ENCODE measurements at places on chromosomes 7 and 10.

DNA sequence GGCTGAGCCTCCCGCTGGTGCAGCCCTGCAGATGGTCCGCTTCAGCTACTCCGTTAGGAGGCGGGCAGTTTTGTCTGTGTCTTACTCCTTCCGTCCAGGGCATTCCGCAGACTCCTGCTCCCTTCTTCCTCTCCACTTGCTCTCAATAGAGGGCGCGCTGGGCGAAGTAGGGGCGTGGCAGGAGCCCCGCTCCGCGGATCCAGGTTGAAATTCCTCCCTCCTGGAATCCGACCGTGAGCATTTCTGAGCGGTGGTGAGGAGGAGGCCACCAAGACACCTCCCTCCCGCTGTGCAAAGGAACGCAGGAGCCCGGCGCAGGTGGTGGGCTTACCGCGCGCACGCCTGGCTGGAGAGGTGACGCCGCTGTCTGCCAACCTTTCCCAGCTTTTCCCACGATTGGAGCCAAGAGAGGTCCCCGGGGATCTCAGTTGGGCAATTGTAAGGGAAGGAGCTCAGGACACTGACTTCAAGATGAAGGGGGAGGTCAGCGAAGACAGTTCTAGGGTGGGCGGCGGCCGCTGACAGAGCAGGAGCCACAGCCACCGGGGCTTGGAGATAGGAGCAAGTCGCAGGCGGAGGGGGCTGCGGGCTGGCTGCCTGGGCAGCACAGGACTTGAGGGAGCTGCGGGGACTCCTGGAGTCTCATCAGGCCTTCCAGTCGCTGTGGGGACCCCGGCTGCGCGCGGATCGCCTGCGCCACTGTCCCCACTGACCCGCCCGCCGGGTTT, 1011.3 kb downstream of the XPNPEP1 start:
- no peak for DNase-seq

DNA sequence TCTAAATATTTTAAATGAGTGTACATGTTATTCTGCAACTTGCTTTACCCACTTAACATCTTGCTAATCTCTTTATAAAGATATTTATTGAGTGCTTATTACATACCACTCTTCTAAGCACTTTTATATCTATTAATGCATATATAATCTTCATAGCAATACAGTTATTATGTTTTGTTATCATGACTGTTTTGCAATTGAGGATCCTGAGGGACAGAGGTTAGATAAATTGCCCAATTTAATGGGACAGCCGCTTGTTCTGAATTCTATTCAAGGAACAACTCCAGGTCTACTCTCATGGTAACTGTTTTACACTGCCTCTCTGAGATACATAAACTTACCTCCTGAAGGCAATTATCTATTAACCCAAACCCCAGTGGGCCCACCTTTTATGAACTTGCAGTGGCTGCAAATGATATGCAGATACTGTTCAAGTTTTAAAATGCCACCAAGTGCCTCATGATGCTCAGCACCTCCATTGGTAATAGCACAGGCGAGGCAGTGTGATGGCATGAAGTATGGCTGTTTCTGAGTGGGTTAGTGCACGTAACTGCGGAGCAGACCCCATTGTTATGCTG, 60.5 kb downstream of the PON1 start:
- no peak for DNase-seq

DNA sequence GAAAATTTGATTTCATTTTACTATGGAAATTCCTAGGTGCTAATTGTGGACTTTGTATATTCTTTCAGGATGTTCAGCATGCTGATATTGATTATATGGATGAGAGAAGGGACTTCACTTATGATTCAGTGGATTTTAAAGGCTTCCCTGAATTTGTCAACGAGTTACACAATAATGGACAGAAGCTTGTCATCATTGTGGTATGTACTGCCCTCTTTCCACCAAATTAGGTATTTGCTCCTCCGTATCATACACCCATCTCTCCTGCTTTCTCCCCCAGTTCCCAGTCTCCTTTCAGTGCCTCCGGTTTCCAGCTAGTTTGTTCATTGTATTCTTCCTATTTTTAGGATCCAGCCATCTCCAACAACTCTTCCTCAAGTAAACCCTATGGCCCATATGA, 34.6 kb downstream of the MGAM start:
- no peak for DNase-seq

GRCh38 chr10:92972066-92972870, 88.3 kb upstream of the CYP26C1 start:
- DNase-seq, result no peak

DNA sequence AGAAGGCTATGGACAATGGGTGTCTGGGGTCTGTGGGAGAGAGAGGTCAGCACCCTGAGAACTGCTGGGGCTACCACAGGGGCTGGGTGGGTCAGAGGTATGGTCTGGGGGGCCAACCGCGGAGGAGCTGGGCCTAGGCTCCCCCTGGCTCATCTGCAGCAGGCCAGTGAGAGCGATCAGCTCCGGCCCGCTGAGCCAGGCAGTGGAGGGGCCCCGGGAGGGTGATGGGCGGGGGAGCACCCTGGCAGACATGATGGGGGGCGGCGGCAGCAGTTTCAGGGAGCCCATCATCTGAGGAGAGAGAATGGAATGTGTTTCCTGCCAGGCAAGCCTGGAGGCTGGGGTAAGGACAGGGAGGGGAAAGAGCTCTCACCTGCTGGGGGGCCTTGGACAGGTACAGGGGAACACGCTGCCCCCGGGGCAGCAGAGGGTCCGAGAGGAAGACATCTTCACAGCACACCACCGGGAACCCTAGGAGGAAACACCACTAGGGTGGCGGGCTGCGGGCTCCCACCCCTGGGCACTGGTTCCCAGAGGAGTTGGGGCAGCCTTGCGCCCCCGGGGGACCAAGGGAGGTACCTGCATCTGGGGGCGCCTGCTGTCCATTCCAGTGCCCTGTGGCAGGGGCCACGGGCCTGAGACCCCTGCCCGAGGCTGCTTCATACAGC, 1.3 kb downstream of the SAP25 start:
- no peak for DNase-seq

DNA sequence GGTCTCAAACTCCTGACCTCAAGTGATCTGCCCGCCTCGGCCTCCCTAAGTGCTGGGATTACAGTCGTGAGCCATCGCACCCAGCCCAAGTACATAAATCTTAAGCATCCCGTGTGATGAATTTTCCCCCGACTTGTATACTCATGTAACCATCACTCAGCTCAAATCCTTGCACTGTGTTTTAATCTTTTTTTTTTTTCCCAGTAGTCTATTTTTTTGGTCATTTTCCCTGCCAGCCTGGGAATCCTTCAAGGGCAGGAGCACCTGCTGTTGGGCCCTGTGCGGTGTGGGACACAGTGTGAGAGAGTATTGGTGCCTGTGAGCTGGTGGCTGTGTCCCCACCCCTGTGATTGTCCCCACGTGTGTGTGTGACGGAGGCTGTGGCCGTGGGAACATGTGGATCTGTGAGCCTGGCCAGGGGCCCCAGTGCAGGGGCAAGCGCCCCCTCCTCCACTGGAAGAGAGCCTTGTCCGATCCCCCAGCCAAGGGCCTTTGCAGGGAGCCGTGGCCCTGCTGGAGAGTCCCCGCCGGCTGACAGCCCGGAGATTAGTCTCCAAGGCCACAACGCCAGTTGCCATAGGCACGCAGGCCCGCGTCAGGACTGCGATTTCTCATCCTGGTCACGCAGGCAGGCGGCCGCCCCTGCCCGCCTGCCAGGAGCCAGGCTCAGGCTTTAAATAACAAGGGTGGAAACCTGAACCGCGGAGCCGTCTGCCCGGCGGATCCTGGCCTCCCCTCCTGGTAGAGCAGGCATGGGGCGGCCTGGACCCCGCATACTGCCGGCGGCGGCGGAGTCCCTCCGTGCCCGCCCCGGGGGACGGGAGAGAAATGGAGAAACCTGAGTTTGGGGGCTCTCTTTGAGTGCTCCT, 26.5 kb downstream of the GTF2IRD1 start:
- DNase-seq, result no peak

GRCh38 chr7:114931656-114932011, 9.7 kb downstream of the MDFIC start:
- DNase-seq, result peak; percentile 47

DNA sequence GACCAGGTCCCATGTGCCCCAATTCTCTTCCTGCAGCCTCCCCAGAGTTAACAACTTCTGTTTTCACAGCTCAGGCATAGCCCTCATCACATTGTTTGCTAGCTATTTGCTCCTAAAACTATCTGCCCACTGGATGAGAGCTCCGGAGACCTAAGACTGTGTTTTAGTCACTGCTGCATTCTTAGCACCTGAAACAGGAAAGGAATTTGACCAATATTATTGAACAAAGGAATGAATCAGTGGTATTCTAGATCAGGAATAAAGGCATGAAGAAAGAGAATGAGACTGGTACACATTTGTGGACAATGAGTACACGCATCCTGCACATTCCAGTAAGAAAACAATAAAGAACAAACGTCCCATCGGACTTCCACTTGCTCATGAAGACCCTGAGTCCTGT, 54.8 kb downstream of the PPP1R17 start:
- no peak for DNase-seq

- no peak for DNase-seq
Measured at GRCh38 chr10:17475661-17476060, 21.3 kb upstream of the ST8SIA6 start.

- DNase-seq, result no peak
Measured at GRCh38 chr7:135672560-135673359, 10.4 kb downstream of the STMP1 start.

DNA sequence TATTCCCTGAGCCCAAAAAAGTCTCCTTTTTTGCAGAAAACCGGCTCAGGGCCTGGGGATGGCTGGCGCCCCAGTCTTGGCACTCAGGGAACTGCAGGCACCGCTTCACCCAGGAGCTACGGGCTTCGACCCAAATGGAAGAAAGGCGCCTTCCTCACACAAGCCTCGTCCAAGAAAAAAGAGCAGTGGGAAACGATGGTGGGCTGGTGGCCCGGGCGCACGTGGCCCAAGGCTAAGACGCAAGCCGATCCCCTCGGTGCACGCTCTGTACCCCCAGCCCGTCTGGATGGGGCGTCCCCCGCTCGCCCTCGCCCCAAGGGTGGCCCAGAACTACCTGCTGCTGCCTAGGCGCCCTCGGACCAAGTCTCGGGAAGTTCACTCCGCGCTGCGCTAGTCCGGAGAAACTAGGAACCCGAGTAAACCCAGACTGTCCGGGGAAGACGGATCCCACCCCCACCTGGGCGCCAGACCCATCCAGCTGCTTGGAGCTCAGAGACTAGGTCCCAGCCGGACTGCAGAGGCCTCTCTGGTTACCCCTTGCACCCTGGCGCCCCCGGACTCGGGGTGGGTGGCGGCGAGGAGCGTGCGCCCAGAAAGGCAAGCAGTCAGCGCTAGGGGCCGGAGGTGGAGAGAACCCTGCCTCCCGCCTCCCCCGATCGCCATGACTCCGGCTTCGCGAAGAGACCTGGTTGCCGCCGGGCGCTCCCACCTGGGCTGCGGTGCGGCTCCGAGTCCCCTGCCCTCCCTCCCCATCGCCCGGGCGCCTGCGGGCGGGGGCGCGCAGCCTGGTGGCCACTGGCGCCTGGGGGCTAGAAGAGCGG, 76.4 kb downstream of the CALN1 start:
- DNase-seq, result no peak

DNA sequence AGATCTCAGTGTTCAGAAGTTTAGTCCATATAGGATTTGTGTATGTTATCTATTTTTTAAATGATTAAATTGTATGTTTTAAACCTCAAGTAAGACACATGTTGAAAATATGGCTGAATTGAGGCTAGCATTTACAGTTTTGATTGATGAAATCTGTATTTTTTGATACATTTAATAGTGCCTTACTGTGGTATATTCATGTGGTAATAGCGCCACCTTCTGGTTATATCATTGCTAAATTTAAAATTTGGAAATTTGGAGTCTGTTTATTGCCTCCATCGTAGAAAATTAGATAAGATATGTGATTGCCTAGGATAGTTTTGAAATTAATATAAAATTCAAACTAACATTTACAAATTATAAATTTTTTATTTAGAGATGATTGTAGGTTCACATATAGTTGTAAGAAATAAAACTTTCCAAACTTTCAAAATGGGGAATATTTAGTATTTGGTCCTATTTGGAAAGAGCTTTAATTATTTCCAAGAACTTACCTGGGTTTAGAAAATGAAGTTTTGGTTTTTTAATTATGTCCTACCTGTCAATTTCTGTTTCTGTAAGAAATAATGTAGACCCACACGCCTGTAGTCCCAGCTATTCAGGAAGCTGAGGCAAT, 19.1 kb upstream of the ARMS2 start:
- no peak for DNase-seq

GRCh38 chr7:29105752-29106668, 40.3 kb downstream of the CPVL start:
- no peak for DNase-seq

GRCh38 chr10:24208661-24209431, at the start of gene KIAA1217:
TSS of gene KIAA1217 (plus strand) at chr10:24209138. CDS start at chr10:24209194, 56 bp downstream.
- no peak for DNase-seq

GRCh38 chr7:139772115-139772514, 5.7 kb downstream of the HIPK2 start:
- no peak for DNase-seq

GRCh38 chr10:58672845-58673244, 160.2 kb downstream of the BICC1 start:
- no peak for DNase-seq

- no peak for DNase-seq
Measured at GRCh38 chr7:2926120-2926895, 82.2 kb upstream of the GNA12 start.

DNA sequence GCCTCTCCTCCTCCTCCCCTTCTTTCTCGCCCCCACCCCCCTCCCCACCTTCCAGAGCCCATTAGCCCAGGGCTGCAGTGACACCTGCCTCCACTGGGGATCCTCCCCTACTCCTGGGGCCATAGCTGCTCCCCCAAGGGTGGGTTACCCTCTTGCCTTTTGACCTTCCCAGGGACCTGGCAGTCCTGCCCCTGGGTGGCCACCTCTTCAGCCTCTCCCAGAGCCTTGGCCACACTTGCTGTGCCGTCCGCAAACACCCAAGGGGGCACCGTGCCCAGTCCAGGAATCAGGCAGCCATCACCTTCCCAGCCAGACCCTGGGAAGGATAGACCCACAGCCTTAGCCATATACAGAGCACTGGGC, 19.8 kb upstream of the CLDN4 start:
- DNase-seq, result no peak

- no peak for DNase-seq
Measured at GRCh38 chr7:7681936-7682329, 36.5 kb downstream of the RPA3 start.

DNA sequence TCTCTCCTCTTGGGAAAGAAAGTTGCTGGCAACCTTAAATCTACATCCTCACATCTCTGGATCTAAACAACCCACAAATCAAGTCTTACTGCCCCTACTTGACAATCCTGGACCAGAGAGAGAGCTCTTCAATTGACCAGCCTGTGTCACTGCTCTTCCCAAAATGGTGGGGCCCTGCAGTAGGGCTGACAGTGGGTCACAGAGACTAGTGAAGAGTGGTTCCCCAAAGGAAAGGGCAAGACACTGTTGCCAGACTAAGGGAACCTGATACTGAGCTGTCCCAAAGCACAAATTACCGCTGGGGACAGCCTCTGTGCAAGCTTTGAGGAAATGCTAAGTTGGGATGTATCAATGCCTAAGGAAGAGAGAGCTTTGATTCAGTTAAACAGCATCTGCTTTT, 4.5 kb upstream of the GPRIN2 start:
- DNase-seq, result no peak

- no peak for DNase-seq
Measured at GRCh38 chr10:64518456-64518855, 997.3 kb downstream of the REEP3 start.
